ENCODE measurements at places on chromosomes 7 and 10.

DNA sequence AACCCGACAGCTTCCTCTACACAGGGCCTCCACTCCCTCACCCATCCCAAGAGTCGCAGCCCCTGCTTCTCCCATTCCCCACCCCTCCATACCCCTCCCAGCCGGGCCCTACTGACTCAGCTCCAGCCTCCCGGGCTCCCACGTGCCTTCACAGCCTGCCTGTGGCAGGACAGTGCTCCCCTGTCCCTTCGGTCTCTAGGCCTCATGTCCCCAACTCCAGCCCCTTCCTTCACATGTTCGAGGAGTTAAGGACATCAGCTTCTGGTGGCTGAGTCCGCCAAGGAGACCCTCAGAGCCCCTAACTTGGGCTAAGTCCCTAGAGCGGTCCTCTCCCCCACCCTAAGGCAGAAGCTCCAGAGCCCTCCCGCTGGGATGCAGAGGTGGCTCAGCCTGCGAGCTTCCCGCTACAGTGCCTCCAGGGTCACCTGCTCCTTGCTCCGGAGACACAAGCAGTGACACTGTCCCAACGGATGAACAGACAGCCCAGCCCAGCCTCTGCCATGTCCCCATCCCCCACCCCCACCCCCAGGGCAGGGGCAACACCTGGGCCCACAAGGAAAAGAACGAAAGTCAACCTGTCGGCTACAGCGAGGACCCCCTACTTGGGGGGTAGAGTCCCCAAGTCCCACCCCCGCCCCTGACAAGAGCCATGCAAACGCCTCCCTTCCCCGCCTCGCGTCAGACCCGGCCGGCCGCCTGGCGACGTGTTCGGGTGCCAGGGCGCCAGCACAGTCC lies 716 bp downstream of the SMARCD3 start:
- peak; percentile 56 for DNase-seq
- peak overlapping the region; percentile 8 for H3K4me3 ChIP-seq
- H3K27me3 ChIP-seq: peaks cover 57% of the 10 kb centered on the region
- H3K27ac ChIP-seq: no peak overlapping the region
- H3K4me1 ChIP-seq: peaks cover 35% of the 10 kb centered on the region

- no peak for DNase-seq
- no peaks in the 10 kb centered on the region for H3K4me1 ChIP-seq
- no peaks in the 10 kb centered on the region for H3K27me3 ChIP-seq
- H3K27ac ChIP-seq: no peak overlapping the region
Observed at GRCh38 chr7:77975672-77976480, 177.3 kb downstream of the PHTF2 start.

- no peak overlapping the region for H3K27ac ChIP-seq
- peaks cover 4% of the 10 kb centered on the region for H3K27me3 ChIP-seq
- H3K4me1 ChIP-seq: peaks cover 7% of the 10 kb centered on the region
- H3K4me3 ChIP-seq: no peak overlapping the region
Observed at GRCh38 chr10:120827251-120827875, 23.8 kb upstream of the WDR11 start.

GRCh38 chr10:89346405-89347254 lies 18.8 kb downstream of the IFIT3 start:
- peak overlapping the region; percentile 41 for H3K27ac ChIP-seq
- H3K4me1 ChIP-seq: peaks cover 16% of the 10 kb centered on the region
- no peak for DNase-seq
- H3K36me3 ChIP-seq: no peaks in the 10 kb centered on the region

GRCh38 chr7:39365751-39366295 lies 200.4 kb upstream of the YAE1 start:
- H3K36me3 ChIP-seq: no peaks in the 10 kb centered on the region
- no peak for DNase-seq
- H3K4me3 ChIP-seq: no peak overlapping the region
- H3K27ac ChIP-seq: no peak overlapping the region
- H3K27me3 ChIP-seq: no peaks in the 10 kb centered on the region

DNA sequence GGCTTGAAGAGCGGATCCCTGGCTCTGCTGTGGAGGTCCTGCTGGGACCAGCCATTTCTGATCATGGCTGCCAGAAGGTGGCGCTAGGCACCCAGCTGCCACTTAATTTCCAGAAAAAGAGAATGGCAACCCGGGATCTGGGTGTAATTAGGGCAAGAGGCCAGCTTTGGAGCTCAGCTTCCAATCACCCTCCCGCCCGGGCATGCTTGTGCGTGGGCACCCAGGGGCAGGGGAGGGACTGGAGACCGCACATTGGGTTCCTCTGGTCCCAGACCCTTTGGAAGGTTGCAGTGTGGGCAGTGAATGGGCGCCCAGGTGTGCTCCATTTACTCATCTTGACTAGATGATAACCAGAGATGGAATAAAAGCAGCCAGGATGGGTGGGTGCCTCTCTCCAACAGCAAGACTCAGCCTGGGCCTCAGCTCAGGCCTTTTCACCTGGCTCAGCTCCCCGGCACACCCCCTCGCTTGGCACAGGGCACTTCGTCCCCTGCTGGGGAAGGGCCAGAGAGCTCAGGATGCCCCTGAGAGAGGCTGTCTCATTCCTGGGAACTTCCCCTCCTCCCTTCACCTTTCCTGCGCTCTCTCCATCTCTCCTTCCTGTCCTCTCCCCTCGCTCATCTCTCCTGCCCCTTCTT lies 14.7 kb downstream of the FAM241B start:
- DNase-seq: no peak
- H3K4me1 ChIP-seq: peaks cover 6% of the 10 kb centered on the region
- no peaks in the 10 kb centered on the region for H3K36me3 ChIP-seq
- H3K27ac ChIP-seq: no peak overlapping the region

DNA sequence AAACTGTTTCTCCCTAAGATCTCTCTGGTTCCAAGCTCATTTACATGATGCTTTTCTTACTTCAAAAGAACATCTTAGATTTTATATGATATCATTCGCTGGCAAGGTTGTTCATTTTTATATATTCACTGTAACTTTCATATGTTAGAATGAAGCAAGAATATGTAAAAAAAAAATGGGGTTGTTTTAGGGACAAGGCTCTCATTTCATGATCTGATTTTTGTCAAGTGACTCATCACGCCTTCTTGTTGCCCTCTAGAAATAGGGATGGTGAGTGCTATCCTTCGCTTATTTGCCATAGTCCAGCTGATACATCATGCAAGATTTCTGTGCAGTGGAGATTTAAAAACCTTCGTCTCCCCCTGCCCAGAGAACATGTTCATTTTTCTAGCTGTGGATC lies 14.0 kb upstream of the CELF2 start:
- no peak overlapping the region for H3K27ac ChIP-seq
- no peaks in the 10 kb centered on the region for H3K36me3 ChIP-seq
- no peaks in the 10 kb centered on the region for H3K27me3 ChIP-seq
- H3K4me1 ChIP-seq: no peaks in the 10 kb centered on the region
- no peak for DNase-seq

DNA sequence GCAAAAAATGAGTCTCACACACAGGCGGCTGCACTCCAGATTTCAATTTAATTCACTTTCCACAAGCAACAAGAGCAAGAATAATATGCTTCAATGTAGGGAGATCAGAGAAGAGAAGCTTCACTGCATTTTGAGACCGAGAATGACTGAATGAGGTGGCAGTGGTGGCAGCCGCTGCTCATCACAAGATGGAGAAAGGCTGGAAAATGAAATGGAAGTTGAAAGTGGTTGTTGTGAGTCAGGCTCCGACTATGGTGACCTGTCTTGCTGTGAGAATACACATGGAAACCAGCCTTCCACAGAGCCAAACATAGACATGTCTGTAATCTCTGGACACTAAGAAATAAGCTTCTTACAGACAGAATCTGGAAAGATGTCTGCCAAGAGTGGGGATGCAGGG lies 499.6 kb upstream of the LRRN3 start:
- no peak overlapping the region for H3K27ac ChIP-seq
- no peak for DNase-seq
- H3K4me1 ChIP-seq: no peaks in the 10 kb centered on the region

DNA sequence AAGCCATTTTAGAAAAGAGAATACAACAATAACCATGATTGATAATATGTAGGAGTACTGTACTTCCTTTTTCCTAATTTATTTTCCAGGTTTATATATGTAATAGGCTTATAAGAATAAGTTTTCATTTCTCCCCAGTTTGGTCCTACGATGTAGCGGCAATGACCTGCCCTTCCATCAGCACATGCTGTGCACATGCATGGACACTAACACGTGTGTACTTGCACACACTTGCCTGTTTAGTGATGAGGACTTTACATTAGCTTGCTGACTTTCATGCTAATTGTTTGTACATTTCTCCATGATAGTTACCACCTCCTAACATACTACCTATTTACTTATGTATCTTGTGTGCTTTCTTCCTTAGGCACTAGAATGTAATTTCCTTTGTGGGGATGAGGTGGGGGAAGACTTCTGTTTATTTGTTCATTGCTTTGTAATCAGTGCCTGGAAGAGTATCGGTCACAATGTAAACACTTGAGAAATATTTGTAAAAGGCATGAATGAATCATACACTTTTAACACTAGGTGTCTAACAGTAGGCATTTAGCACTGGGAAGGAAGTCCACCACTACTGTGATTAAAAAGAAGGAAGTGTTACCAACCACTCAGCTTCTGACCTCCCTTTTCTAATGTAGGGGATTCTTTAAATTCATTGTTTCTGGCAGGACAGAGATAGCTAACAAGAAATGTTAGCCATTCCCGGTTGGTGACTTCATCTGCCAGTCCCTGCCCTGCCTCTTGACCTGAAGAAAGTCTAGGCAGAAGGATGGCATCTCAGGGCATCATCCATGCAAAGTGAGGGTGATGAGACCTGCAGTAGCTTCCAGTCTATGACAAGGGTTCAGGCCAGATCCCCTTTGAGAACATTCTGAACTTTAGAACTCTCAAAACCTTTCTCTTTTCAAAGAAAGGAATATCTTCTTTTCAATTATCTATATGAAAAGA lies 120.2 kb upstream of the RAB18 start:
- DNase-seq: no peak
- H3K36me3 ChIP-seq: no peaks in the 10 kb centered on the region
- no peak overlapping the region for H3K27ac ChIP-seq
- H3K4me3 ChIP-seq: no peak overlapping the region
- H3K4me1 ChIP-seq: no peaks in the 10 kb centered on the region
- no peaks in the 10 kb centered on the region for H3K27me3 ChIP-seq

GRCh38 chr7:135712796-135713195 lies 15.2 kb downstream of the SLC13A4 start:
- H3K4me3 ChIP-seq: no peak overlapping the region
- no peak overlapping the region for H3K27ac ChIP-seq
- H3K4me1 ChIP-seq: 0 out of 2 replicates have a peak, but pooled peaks cover 4% of the 10 kb centered on the region

- H3K36me3 ChIP-seq: no peaks in the 10 kb centered on the region
- H3K4me1 ChIP-seq: no peaks in the 10 kb centered on the region
- H3K27me3 ChIP-seq: peaks cover 3% of the 10 kb centered on the region
- DNase-seq: peak; percentile 53
- H3K27ac ChIP-seq: no peak overlapping the region
Observed at GRCh38 chr7:155227788-155228458, 69.8 kb upstream of the INSIG1 start.

DNA sequence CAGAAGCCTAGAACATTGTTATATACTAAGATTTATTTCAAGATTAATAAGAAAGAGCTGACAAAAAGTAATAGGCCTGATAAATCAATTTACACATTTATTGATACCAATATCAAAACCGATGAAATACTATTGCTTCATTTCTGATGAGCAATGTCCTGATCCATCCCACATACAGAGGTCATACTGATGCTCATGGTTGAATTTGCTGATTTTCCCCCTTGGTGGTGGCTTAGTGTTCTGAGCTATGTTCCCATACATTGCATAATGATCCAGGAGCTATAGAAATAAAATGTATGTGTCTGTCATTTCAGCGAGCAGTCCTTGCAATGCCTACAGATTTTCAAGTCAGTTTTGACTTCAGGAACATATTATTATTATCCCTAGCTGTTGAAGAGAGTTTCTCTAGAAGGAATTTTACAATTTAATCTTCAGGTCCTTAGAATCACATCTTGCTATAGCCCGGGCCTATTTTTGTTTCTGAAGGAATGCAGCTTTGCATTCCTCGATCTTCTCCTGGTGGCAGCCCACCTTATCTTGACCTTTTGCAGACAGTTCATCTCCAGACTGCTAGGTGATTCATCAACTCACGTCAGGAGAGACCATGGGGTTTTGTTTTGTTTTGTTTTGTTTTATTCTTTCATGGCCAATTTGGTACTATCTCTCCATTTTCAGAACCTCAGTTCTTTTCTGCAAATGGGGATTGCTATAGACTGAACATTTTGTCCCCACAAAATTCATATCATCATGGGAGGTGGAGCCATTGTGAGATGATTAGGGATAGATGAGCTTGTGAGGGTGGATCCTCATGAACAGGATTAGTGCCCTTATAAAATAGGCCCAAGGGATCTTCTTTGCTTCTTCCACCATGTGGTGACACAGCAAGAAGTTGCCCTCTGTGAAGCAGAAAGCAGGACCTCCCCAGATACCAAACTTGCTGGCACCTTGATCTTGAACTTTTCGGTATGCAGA lies 465.6 kb upstream of the IGFBP3 start:
- DNase-seq: no peak
- H3K4me3 ChIP-seq: no peak overlapping the region
- H3K36me3 ChIP-seq: no peaks in the 10 kb centered on the region
- no peaks in the 10 kb centered on the region for H3K4me1 ChIP-seq

- H3K4me3 ChIP-seq: no peak overlapping the region
- peaks cover 12% of the 10 kb centered on the region for H3K36me3 ChIP-seq
- H3K4me1 ChIP-seq: no peaks in the 10 kb centered on the region
- no peaks in the 10 kb centered on the region for H3K27me3 ChIP-seq
Observed at GRCh38 chr7:156684251-156684650, 43.7 kb downstream of the RNF32 start.

DNA sequence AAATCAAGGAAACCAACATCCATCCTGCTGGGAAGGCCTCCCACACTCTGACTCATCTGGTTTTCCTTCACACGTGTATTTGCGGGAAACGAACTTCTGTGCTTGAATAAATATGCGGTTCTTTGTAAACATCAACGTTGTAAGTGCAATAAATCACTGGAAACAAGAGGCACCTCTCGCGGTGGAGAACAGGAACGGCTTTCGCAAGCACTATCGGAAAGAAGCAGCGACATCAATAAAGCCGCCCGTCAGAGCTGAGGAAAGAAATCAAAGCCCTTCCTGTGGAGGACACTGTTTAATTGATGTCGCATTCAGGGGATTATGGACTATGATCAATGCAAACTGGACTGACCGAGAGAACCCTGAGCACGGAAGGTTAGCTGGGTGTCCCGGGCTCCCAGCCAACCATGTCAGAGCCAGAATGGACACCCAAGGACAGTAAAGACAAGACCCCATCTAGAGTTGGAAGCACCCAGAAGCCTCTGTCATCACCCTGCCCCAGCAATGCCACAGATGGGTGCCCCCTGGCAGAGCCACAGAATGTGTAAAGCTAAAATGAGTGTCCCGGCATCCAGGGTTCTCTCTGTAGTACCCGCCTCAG lies 37.6 kb downstream of the OAT start:
- H3K4me1 ChIP-seq: peaks cover 1% of the 10 kb centered on the region
- no peak overlapping the region for H3K4me3 ChIP-seq
- H3K27ac ChIP-seq: no peak overlapping the region
- H3K27me3 ChIP-seq: no peaks in the 10 kb centered on the region

- peak overlapping the region; percentile 72 for H3K4me3 ChIP-seq
- H3K27ac ChIP-seq: no peak overlapping the region
- DNase-seq: peak; percentile 85
Observed at GRCh38 chr7:4973728-4974198, 14.8 kb upstream of the MMD2 start.
